Foreskin keratinocyte (primary cell): ENCODE measurements at places on chromosomes 3 and 15.

GRCh38 chr3:76372497-76372896 lies 587.1 kb upstream of the ZNF717 start:
- DNase-seq, result no peak

- no peak for DNase-seq
Measured at GRCh38 chr3:87855616-87856015, 203.2 kb downstream of the CGGBP1 start.

GRCh38 chr3:20406611-20407011 lies 220.6 kb upstream of the SGO1 start:
- no peak for DNase-seq

GRCh38 chr3:48663489-48664312 lies 1.0 kb upstream of the CELSR3 start:
- DNase-seq, result peak; percentile 98

- no peak for DNase-seq
Measured at GRCh38 chr3:172274906-172275305, 173.3 kb downstream of the GHSR start.
